ENCODE measurements at places on chromosomes 4 and X.

GRCh38 chr4:113760795-113761619 lies 531 bp downstream of the CAMK2D start:
- peak; percentile 25 for DNase-seq

GRCh38 chr4:87120010-87120409 lies 100.4 kb downstream of the KLHL8 start:
- DNase-seq, result no peak

DNA sequence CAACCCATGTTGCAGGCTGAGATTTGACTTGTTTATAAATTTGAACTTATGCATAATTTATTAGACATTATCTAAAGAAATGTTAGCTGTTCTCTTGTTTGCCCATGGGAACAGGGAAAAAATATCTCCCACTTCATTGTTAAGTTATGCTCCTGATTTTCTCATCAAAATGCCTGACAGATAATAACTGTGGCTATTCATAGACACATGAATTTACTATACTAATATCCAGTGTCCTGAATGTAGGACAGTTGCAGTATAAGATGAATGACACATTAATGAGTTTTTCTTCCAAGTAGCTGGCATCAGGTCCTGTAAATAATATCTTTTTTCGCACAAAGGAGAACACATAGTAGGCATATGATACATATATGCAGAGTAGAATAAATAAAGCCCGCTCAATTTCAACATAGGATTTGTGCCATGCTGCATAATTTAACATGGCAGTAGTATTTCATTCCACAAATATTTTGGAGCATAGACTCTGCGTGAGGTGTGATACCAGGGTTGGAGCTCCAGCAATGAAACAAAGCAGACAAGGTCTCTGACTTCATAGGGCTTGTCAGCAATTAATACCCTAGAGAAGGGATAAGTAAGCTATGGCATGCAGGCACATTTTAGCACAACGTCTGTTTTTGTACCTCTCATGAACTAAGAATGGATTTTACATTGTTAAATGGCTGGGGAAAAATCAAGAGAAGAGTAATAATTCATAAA lies 40.4 kb upstream of the DDX53 start:
- DNase-seq, result no peak

DNA sequence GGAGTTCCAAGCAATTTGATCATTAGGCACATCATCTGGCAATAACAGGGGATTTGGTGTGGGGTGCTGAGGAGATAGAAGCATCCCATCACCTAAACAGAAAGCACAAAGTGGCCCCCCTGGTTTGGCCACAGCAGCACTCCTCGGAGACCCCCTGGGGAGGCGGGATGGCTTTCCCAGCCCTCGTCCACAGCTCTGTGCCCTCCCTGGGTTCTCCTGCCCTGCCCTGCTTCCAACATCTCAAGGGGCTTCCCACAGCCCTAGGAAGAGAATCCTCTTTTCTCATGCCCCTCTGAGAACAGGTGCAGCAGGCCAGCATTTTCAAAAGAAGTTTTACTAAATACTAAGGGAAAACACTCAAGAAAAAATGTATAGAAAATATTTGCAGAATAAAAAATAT lies 12.8 kb downstream of the ATP5ME start:
- no peak for DNase-seq

DNA sequence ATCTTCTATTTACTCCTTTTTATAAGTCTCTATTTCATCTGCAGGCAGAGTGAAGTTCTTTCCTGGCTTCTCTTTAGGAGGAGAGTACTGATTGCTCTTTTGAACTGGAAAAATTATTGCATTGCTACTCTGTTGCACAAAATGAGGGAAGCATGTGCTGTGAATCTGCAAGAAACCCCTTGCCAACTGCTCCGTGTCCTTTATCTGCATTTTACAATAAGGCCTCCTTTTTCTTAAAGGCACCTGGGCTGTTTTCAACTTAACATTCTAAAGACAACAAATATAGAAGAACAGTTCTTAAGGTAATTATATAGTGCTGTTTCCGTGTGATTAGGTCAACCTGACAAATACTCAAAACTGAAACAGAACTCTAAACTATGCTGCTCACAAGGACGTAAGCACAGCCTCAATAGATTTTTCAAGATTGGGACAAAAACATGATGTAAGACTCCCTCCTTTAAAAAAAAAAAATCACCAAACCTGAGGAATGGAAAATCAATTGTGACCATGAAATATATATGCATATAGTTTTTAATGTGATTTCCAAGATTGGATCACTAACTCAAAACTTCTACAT lies 716.6 kb upstream of the INTU start:
- DNase-seq, result no peak

- no peak for DNase-seq
These were observed 595.7 kb upstream of the POU3F4 start for GRCh38 chrX:82912382-82912781.

GRCh38 chr4:22490718-22491315 lies 25.0 kb downstream of the ADGRA3 start:
- DNase-seq, result no peak

DNA sequence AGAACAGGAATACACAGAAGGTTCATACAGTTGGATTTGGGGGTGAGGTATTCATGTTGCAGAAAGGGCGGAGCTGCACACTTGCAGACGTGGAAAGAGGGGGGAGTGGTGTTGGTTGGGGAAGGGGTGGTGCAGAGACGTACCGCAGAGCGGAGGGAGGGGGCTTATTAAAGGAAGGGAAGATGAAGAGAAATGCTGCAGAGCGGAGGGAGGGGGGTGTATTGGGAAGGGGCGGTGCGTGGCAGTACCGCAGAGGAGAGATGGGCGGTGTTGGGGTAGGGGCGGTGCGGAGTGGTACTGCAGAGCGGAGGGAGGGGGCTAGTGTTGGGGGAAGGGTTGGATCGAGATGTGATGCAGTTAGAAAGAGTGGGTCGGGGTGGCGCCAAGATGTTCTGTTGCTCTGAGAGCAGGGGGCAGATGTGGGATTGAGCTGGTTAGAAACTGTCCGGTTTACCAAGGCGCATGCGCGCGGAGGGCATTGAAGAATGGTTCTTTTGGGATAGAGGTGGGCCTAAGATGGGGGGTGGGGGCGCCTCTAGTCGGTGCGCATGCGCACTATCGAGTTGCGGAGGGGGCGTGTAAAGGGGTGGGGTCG lies 900 bp downstream of the TRO start:
- DNase-seq, result peak; percentile 11

DNA sequence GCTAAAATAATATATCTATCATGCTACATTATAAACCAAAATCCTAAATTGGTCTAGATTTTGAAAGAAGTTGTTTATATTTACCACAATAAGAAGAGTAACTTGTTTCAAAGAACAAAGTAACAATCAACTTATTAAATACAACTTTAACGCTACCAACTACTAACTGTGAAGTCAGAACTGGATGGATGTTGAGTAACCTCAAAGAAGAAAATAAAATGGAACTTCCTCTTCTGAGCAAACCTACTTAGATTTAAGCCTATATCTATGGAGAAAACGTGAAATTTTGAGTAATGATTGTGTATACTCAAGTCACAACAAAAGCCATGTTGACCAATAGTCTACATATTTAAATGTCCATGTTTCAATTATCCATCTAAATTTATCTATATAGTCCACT lies 25.7 kb downstream of the SH3RF1 start:
- DNase-seq, result no peak

- no peak for DNase-seq
These were observed 41.8 kb downstream of the RPS6KA3 start for GRCh38 chrX:20224814-20225487.

DNA sequence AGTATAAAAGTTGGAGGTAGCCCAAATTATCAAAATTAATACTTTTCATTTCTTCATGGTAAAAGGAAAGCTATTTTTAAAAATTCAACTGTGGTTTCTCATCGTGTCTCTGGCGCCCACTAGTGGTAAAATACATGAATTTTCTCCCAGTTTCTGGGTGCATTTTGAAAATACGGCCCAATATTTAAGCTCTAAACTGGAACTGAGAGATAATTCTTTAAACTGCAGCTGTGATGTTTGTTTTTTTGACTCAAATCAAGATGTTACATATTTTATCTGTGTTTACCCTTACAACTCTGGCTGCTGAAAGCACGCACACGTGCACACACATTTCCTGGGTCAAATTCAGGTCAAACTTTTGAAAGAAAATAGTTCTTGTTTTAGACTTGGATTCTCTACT lies 123.9 kb upstream of the ACSL4 start:
- DNase-seq, result no peak

- no peak for DNase-seq
These were observed 82.0 kb downstream of the USP46 start for GRCh38 chr4:52576961-52577623.

GRCh38 chr4:171948038-171948437 lies 134.8 kb downstream of the GALNTL6 start:
- DNase-seq, result no peak

- DNase-seq, result no peak
These were observed 76.2 kb downstream of the SEL1L3 start for GRCh38 chr4:25786497-25787065.

GRCh38 chrX:77167993-77168392 lies 279.2 kb upstream of the FGF16 start:
- no peak for DNase-seq

DNA sequence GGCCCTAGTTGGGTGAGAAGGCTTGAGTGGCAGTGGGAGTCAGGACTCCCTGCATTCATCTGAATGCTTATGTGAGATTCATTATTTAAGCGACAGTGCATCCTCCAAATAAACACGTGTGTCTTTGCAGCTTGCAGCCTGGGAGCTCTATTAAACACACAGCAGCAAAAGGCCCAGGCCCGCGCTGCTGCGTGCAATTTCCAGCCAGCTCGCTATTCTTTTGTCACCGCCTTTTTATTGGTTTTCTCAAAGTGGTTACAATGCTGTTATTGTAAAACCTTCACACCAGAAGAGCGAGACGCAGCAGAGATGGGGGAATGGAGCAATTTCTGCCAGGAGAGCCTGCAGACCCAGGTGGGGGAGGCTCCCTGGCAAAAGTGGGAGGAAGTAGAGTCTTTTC lies 252.5 kb downstream of the BCOR start:
- DNase-seq, result no peak

- no peak for DNase-seq
These were observed 132.4 kb downstream of the IL1RAPL1 start for GRCh38 chrX:28719620-28720019.

DNA sequence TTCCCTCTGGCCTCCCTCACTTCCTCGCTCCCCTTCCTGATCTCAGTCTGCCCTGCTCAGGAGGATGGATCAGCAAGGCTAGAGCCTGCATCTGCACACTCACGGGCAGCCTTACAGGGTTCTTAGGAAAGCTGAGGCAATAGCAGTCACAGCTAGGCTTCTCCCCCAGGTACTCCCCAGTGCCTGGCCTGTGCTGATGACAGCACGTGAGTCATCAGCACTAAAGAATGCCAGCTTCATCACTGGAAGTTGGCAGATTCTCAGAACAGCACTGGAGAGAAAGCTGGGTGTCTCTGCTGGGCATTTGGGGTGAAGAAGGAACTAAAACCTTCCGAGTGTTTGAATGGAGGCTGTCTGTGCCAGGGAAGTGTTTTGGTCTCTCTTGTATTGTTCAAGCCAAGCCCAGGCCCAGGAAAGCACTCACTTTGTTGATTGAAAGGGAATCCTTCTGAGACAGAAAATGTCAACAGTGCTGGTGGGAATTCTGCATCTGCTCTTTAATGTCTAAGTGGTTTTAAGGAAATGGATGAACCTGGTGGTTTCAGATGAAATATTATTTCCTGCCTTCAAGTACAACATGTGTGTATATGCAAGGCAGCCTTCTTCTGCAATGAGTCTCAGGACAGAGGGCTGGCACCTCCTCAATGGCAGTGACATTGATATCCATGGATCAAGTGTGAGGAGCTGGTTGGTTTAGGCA lies 73.0 kb upstream of the SCOC start:
- DNase-seq, result no peak

- peak; percentile 48 for DNase-seq
These were observed 36.1 kb upstream of the IQSEC2 start for GRCh38 chrX:53317365-53318069.

DNA sequence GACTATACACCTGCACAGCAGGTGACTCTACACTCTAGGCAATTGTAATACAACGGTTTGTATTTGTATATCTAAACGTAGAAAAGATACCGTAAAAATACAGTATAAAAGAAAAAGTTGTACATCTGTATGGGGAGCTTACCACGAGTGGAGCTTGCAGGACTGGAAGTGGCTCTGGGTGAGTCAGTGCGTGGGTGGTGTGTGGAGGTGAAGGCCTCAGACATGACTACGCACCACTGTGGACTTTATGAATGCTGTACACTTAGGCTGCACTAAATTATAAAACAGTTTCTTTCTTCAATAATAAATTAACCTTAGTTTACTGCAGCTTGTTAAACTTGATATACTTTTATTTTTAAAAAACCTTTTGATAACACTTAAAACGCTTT lies 85.0 kb upstream of the FAT1 start:
- no peak for DNase-seq

DNA sequence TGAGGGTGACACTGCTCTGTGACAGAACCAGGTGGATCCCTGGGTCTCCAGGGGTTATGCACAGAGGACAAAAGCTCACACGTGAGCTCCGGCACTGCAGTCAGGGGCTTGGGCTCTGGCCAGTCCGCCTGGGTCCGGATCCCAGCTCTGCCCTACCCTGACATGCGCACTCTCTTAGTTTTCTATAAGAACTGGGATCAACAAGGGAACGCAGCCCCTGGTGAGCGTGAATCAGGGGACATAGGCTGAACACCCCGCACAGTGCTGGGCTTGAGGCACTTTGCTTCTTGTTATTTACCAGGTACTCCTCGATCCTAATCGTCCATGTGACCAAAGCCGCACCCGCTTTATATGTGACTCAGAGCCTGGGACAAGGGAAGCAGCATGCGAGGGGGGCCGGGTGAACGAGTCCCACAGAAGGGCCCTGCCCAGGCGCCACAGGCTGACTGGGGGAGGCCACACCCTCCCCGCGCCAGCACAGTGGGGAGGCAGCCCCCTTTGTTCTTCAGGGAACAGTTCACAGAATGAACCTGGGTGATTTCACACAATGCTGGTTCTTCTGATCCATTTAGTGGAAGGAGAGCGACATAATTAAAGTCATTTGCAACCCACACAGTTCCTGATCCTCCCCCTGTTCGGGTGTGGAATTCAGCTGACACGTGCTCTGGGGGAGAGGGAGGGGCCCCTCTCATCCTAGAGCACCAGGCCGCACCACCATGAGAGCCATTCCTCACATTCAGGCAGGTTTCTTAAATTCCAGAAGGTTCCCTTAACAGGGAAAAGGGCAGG lies 55.5 kb downstream of the WFS1 start:
- no peak for DNase-seq

- no peak for DNase-seq
These were observed 16.9 kb upstream of the ARMCX2 start for GRCh38 chrX:101676571-101676970.

GRCh38 chr4:115575851-115576250 lies 462.4 kb upstream of the NDST4 start:
- no peak for DNase-seq

All from stimulated activated CD8-positive, alpha-beta memory T cell treated with anti-CD3 and anti-CD28 coated beads, Interleukin-4, amount 100 ng/mL, for 1 hour (primary cell).